Activated CD8-positive, alpha-beta memory T cell treated with anti-CD3 and anti-CD28 coated beads for 1 hour (primary cell): ENCODE measurements at places on chromosomes 13 and 19.

DNA sequence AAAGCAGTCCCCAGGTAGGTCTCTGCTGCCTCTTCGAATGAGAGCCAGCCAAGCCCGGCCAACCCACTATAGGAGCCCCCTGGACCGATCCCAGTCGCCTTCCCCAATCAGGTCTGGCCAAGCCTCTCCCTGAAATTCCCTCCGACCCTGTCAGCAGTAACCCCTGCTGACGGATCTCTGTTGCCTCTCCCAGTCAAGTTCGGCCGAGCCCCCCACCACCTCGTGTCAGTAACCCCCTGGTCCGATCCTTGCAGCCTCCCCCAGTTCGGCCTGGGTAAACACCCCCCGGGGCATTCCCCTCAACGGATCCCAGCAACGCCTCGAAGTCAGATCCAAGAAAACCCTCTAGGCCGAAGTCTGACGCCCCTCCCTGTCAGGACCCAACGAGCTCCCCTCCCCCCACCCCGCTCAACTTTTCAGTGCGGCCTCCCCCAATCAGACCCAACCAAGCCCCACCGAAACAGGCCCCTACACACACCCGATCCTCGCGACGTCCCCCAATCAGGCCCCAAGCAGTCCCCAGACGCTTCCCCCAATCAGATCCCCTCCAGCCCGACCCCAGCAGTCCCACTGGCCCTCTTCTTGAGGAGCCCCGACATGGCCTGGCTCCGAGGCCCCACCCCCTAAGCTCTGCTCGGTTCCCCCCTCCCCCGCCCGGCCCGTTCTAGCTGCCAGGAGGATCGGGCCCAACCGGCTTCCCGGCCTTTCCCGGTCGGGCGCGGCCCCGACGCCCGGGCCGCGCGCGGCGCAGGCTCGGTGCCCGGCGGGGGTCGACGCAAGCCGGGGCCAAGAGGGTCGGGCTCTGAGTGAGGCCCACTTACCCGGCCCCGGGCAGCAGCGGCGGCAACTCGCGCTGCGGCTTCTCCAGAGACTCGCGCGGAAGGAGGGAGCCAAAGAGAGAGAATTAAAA lies 1.8 kb downstream of the TNPO2 start:
- peak; percentile 33 for DNase-seq

- no peak for DNase-seq
These were observed 719.8 kb downstream of the SLITRK1 start for GRCh38 chr13:83162493-83162892.

DNA sequence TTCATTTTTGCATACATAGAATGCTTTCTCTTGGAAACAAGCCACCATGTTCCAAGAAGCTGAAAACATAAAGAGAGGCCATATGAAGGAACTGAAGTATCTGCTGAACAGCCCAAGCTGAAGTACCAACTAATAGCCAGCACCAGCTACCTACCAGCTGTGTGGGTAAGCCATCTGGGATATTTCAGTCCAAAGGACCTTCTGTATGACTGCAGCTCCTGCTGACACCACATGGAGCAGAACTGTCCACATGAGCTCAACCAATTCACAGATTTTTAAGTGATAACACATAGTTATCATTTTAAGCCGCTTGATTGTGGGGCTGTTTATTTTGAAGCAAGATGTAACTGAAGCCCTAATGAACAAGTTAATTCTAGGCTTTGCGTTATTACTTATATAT lies 621.1 kb upstream of the KLHL1 start:
- no peak for DNase-seq

DNA sequence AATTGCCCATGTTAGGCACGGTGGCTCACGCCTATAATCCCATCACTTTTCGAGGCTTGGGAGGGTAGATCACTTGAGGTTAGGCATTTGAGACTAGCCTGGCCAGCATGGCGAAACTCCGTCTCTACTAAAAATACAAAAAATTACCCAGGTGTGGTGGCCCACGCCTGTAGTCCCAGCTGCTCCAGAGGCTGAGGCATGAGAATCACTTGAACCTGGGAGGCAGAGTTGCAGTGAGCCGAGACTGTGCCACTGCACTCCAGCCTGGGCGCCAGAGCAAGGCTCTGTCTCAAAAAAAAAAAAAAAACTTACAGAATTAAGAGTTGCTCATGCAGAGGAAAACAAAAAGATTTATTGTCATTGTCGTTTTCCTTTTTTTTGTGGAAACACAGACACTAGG lies 3.4 kb upstream of the PSMC4 start:
- DNase-seq = no peak

DNA sequence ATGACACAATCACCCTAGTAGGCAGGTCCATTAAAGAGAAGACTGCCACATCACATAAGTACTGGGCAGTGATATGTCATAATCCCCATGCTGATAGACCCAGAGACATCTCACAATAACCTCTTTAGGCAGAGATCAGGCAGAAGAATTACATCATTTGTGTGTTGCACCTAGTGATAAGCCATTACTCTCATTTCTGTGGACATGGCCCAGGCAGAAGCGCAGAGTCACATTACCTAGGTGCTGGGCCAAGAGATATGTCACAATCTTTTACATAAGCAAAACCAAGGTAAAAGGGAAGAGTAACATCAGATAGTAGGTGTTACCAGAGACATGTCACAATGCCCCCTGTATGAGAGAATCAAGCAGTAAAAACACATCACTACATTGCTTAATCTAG lies 71.9 kb downstream of the ZNF726 start:
- DNase-seq = no peak

DNA sequence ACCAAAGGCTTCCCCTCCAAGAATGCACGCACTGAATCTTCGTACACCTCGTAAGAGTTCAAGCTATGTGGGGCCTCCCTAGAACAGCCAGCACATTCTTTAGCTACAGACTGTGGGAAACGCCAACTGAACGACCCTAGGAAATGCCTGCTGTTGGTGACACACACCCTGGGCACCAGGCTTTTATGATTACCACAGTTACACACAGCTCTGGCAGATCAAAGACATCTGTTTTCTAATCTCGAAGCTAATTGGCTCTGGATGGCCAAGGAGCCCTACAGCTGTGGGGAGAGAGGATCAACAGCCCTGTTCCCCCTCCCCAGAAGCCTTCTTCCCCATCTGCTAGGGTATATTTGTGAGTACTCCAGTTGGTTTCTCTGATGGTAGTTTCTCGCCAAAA lies 123.0 kb downstream of the COL4A1 start:
- DNase-seq = no peak
